Chondrocyte (in vitro differentiated cells): ENCODE measurements at places on chromosomes 16 and 17. TPM values are rescaled to one million over a fixed set of nuclear protein-coding genes. Genes with fewer than 3 reads are reported as not detected.
A peak's percentile ranks its signal among the peaks of the same experiment; 100 is the strongest.

Gene TEKT3
- 0.82 to 2.3 TPM in 2 of 3 replicates, not detected in the other for total RNA-seq

DNA sequence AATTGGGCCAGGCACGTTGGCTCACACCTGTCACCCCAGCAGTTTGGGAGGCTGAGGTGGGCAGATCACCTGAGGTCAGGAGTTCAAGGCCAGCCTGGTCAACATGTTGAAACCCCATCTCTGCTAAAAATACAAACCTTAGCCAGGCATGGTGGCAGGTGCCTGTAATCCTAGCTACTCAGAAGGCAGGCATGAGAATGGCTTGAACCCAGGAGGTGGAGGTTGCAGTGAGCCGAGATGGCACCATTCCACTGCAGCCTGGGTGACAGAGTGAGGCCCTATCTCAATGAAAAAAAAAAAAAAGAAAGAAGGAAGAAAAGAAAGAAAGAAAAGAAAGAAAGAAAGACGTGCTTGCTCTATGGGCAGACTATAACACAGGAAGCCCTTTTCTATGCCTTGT lies 84.4 kb downstream of the FOXL1 start:
- DNase-seq = no peak

GRCh38 chr17:81514739-81515529 lies 2.3 kb upstream of the ACTG1 start:
- DNase-seq = peak; percentile 96

GRCh38 chr17:80431246-80432195 lies 16.6 kb downstream of the ENDOV start:
- DNase-seq = peak; percentile 63
